ENCODE measurements at places on chromosomes 5 and 9.
A peak's percentile ranks its signal among the peaks of the same experiment; 100 is the strongest.

DNA sequence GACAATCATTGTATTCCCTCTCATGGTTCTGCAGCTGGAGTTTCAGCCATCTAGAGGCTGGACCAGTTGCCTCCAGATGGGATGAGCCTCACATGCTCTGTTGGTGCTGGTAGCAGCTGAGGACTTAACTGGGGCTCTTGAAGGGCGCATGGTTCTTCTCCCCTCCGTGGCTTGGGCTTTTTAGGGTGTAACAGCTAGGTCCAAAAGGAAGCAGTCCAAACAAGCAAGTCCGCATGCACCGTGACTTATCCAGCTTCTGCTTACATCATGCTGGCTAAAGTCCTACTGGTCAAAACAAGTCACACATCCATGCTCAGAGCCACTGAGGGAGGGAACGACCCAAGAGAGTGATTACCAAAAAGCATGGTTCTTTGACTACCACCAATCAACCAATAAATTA, 31.6 kb upstream of the SH3RF2 start:
- no peak for DNase-seq

DNA sequence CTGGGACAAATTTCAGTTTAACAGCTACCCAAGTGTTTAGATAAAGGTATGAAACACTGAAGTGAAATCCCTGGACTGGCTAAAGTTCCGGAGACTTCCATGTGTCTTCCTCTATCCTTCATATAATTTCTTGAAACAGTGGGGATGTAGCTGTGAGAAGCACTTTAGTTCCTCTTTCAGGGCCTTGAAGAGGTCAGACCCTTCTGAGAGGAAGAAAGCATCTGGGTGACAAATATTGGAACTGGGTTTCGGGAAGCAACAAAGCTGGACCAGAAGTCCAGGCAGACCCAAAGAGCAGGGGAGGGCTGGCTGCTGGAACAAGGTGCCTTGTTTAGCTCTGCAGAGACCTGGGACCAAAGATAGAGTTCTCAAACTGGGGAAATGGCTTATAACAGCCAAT, 75.4 kb upstream of the ZFAND5 start:
- DNase-seq = no peak

GRCh38 chr9:130156672-130157071, 15.5 kb upstream of the NCS1 start:
- DNase-seq = no peak

DNA sequence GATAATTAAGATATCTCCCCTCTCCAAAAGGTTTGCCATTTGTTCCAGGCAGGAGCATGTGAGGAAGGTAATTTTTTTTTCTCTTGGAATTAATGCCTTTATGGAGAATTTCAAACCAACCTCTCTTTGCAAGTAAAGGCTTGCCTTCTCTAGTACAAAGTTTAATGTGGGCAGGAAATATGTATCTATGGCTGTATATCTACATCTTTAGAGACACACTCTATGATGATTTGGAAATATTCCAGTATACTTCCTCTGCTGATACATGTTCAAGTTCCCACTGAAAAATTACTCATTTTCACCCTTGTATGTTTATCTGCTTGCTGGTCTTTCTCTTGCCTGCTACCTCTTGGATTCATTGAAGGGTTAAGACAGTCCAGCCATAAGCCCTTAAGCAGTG, 83.5 kb upstream of the SEMA6A start:
- DNase-seq = no peak

DNA sequence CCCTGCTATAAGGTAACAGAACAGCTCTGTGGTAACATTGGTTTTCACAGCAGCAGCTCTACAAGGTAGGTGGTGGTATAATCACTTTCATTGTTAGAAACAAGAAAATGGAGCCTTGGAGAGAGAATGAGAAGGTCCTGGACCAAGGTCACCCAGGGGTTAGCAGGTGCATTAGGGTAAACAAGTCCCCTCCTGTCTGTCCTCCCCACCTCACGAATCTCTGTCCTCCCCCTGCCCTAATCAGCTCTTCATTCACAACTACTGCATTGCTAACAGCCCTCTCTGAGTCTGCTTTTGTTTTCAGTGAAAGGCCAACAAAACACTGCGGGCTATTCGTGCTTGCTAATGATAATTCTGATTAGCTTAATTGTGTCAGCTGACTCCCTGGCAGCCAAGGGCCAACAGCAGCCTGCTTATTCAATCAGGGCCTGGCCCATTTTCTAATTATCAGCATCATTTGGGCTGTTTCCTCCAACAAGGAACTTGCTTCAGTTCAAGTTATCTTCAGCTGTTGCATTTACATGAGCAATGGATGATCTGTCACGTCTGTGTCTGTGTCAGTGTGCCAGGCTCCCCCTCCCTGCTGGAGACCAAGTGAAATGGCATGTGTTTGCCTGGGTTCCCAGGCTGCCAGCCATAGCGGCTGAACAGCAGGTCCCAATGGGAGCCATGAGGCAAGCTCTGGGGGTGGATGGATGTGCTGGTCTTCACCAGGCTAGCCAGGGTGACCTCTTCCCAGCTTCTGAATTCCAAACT, 56.7 kb upstream of the EQTN start:
- DNase-seq = no peak

DNA sequence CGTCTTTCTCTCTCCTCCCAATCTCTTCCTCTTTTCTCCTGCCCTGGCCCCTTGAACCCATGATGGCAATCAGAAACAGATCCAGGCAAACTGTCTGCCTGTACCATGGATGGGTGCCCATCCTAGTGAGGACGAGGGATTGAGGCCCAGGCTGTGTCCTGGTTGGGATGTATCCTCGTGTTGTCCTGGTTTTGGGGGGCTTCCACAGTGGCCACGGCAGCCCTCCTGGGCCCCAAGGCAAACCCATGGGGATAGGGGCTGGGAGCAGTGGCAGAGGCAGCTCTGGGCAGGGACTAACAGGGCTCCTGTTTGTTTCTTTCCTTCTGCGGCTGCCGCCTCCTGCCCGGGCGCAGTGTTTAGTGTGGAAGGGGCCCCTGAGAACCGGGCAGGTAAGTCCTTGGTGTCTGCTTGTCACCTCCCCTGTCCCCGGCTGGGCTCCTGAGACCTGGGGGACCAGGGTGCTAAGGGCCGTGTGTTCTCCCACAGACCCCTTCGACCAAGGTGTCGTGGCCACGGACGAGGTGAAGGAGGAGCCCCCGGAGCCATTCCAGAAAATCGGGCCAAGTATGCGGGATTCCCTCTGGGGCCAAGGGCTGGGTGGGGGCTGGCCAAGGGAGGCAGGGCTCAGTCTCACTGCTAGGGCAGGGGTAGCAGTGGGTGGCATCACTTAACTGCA, 70.0 kb downstream of the AMBP start:
- no peak for DNase-seq

DNA sequence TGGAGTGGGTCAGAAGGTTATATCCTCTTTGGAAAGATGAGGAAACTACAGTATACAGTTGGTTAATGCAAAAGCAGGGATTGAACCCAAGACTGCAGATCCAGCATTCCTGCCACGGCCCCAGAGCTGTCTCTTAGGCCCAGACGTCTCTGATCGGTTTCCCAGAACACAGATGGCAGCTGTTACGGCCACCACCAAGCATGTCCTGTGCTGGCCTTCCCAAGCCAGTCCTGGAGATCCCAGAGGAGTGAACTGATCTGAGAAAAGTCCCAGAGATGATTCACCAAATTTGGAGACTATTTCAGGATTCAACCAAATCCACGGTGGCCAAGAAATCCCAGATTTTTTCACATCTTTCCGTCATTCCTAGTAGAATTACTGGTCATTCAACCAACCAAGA, 20.1 kb downstream of the TNIP1 start:
- no peak for DNase-seq

- no peak for DNase-seq
Observed at GRCh38 chr5:91535499-91535898, 152.4 kb upstream of the ARRDC3 start.

DNA sequence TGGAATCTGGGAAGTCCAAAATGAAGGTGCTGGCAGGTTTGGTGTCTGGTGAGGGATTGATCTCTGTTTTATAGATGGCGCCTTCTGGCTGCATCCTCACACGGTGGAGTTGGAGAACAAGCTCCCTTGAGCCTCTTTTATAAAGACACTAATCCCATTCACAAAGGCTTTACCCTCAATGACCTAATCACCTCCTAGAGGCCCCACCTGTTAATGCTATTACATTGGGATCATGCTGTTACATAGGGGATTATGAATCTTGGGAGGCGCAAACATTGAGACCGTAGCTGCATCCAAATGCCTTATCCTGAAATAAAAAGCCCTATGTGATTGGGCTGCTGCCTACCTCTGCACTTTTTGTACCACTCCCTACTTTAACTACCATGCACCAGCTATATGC, 197.1 kb upstream of the HMHB1 start:
- no peak for DNase-seq

DNA sequence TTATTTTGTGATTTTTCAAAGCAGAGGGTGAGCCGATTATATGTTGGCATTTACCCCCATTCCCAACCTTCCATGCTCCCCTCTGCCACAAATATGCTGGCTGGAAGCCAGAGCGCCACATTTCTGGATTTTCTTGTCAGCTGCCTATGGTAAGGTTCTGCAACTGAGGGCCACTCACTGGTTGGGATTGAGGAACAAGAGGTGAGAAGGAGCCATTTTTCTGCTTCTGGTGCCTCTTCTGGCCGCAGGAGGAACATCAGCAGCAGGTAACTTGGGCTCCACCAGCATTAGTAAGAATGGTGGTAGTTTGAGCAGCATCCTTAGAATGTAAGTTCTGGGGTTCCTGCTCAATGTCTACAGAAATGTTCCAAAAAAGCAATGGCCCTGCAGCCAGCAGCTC, 159.5 kb upstream of the MAST4 start:
- peak; percentile 1 for DNase-seq

DNA sequence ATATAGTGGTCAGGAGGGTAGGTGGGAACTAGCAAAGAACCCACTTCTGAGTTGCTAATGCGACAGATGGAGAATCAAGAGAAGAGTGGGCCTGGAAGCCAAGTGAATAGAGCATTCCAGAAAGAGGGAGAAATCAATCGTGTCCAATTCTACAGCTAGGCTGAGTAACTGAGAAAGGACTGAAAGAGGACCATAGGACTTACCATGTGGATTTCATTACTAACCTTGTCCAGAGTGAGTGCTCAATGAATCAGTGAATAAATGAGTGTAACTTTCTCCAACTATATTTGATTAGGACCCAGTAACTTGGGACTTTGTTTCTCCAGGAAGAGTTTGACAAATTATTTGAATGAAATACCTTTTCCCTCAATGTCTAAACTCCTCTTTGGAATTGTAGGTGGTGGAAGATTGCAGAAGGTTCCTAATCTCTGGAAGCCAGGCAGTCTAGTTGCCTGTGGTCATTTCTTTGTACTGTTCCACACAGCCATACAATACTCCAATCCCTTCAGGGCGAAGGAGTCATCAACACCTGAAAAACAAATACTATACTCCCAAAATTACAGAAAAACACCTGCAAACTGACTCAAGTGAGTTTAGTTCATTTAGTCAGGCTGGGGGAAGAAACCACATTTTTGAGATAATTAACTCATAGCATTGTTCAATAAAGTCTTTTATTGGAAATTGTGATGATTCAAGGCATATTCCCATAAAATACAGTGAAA, 2.6 kb upstream of the F2RL1 start:
- no peak for DNase-seq

- DNase-seq = peak; percentile 59
Observed at GRCh38 chr5:53253421-53253871, 143.9 kb upstream of the MOCS2 start.

DNA sequence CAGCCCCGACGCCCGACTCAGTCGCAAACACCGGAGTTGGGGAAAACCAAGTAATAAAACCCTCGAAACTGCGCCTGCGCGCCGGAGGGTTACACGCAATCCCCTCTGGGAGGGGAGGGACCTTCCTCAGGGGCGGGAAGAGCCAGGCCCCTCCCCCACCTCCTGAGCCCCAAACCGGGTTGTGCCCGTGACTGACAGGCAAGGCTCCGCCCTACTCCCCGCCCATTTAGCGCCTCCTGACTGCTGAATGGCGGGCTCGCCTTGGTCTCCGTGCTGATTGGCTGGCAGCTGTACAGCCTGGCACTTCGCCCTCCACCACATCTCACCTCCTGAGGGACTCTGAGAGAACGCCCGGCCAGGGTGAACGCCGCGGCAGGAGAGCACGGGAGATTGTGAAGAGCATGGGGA, at the start of gene PRDM9:
Gene PRDM9, plus strand, starts transcription at position 332 of the 408 bp plus-strand sequence. CDS start 1,425 bp downstream, outside the sequence.
- DNase-seq = peak; percentile 98

GRCh38 chr5:10859393-10860195, 98.6 kb upstream of the DAP start:
- DNase-seq = peak; percentile 80

DNA sequence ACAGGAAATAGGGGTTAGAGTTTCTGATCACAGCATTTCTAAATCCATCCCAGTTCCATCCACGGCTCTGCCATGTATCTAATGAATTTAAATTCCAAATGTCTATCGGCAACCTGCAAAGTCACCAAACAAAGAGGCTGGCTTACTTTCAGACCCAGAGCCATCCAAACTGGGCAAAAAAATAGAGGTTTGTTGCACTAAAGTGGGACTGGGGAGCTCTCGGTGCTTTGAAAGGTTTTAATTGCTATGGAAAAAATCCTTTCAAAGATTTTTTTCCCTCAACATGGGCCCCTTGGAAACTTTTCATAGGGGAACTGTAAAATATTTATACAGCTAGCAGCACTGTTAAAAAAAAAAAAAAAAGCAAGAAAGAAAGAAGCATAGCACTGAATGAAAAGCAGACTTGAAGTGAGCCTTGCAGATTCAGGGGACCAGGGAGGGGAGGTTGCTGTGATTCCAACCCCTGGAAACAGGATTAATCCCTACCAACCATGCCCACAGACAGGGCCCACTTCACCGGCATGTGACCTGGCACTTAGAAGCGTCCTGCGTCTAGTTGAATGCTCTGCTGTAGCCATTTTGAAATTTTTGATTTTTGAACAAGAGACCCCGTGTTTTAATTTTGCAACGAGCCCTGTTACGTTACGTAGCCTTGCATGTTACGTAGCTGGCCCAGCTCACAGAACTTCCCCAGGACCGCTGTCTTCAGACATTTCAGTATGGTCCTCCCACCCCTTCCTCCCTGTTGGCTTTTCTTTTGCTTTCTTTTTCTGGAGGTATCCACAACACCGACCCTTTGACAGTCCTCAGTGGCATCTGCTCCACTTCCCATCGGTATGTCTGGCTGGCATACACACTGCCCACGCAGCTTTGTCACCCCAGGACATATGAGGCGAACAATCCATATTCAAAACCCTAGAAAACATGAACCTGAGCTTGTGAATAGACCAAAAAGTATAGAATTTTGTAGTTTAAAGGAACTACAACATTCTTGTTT, 105.3 kb upstream of the NFIB start:
- no peak for DNase-seq

- no peak for DNase-seq
Observed at GRCh38 chr5:119220576-119221197, 135.1 kb upstream of the TNFAIP8 start.
